CD8-positive, alpha-beta T cell (primary cell): ENCODE measurements at places on chromosomes 5 and 9.

- no peak for DNase-seq
Measured at GRCh38 chr5:36877667-36878391, 1.3 kb downstream of the NIPBL start.

DNA sequence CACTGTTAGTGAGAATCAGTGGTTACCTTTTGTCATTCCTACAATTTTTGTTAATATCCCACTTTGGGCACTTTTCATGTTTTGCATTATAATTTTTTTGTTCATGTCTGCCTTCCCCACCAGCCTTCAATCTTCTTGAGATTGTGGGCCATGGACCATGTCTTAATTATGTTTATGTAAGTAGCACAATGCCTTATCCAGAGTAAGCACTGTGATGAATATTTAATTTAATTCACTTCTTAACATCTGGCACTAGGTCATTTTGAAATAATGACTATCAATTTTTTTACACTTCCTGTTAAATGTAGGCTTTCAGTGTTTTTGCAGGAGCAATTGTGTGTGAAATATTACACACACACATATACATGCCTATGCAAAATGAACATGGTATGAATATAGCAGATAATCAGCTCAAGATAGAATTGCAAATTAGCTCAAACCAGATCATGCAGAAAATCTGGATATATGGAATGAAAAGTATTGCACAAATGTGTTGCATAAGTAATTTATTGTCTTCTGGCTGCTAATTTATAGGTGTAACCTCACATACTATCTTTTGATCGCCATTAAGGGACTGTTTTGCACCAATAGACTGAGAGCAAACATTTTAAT is 5.3 kb upstream of the SHOC1 start:
- DNase-seq: no peak

DNA sequence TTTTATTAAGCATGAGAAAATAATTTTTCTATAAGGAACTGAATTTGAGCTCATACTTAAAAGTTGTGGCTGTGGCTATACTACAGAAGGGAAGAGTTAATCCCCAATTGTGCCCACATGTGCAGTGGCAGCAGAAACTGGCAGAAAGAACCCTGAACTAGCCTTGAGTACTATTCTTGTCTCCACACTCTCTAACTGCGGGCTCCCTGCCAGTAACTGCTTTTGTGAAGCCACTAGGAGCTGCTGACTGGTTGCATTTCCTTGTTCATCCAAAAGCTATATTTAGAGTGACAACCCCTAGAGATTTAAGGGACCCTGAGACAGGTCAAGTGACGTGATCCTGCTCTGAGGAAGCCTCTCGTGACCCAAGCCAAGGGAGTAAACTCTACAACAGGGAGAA is 238.6 kb downstream of the ELAVL2 start:
- no peak for DNase-seq

DNA sequence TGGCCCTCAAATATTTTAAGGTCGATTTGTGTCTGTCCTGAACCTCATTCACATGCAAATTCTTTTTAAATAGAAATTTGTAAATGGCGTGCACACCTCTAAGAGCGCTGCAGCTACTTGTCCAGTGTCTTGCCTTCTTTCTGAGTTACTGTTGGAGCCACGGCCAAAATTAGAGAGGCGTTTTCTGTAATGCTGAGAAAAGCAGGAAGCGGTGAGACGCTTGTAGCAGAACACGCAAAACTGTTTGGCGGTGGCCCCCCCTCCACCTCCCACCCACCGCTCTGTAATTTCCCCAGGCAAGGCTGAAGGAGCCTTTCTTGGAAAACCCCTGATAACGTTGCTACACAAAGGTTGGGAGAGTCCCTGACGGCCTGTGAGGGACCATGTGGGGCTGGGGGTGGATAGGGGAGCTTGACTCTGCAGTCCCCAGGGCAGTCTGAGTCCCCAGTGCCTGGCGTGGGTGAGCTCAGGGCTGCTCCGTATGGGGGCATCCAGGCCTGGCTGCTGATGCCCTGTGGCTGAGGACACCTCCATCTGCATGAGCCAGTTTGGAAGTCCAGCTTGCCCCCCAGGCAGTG is 96.5 kb downstream of the GADD45G start:
- peak; percentile 30 for DNase-seq

- no peak for DNase-seq
Measured at GRCh38 chr5:81719743-81720345, 31.1 kb downstream of the SSBP2 start.

DNA sequence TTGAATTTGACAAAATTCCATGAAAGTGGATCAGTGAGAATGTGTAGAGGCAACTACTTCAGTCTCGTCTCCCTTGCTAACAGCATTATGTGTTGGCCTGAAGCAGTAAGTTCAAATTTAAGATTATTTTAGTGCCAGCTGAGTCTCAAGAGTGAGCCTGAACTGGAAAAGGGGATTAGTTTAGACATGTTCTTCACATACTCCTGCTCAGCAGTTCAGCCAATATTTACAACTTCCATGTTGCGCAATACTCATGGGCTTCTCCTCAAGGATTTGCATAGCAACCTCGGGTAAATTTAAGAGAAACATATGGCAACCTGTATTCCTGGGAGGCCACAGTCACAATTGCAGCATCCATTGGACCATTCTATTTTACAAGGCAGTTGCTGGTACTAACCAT is 553.8 kb downstream of the PTPRD start:
- DNase-seq: no peak

DNA sequence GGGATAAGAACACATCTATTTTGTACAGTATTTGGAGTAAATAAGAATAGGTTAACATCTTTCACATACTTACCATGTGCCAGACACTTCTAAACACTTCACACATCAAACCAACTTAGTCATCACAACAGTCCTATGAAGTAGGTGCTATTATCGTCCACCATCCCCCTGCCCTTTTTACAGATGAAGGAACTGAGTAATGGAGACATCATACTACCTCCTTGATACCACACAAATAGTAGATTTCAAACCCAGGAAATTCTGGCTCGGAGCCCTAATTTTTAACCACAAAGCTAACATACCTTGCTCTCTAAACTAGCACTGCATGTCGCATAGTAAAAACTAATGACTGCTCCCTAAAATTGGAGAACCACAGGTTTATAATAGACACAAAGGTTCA is 4.2 kb upstream of the ZNF366 start:
- no peak for DNase-seq

DNA sequence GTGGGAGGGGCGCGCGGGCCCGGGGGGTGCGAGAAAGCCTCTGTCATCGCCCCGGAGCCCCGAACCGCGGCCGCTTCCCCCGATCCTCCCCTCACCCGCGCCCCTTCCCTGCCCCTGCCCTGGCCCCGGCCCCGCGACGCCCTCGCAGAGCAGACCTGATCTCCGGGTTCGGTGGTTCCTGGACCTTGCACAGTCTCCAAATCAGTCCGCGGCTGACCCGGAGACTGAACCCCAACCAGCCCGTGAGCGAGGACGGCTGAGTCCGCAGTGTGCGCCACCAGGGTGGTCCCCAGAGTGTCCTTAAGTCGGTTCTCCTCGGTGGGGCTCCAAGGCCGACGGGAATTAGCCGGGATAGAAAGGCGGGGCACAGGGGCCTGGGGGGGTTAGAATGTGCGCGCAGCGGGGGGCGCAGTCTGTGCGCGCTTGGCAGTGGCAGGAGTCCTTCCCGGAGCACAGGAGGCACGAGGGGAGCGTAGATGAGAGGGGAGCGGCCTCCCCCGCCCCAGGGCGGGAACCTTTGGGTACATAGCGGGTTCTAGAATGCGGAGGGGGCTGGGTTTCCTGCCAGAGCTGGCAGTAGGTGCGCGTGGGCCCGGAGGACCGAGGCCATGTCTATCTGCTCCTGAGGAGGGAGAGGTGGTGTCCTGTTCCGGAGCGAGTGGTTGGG is 779 bp downstream of the PKN3 start:
- DNase-seq: no peak

DNA sequence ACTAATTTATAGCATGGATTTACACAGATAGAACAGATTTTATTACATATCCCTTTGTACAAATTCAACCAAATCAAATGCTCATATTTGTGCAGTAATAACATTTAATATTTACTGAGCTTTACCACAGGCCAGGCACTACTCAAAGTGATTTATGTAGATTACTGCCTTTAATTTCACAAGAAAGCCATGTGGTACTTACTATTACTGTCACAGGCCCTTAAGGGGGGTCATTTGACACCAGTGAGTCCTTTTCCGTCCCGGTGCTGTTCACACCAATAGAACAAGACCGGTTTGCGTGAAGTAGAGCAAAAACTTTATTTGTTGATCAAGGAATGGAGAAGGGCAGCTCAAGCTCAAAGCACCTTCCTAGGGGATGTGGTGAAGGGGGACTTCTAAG is 308.5 kb upstream of the KCNN2 start:
- no peak for DNase-seq

DNA sequence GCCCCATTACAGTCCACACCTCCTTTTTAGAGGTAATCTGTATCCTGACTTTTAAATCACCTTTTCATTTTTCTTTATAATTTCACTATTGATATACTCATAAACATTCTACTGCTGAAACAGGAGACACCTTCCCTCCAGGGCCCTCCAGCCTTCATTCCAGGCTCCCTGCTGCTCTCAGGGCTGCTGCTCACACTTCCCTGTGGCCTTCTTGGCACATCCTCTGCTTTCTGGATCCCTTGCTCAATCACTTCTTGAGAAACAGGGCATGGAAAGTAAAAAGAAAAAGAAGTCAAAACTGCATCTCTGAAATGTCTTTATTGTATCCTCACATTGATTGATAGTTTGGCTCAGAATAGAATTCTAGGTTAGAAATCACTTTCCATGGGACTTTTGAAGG is 19.3 kb upstream of the WNT8A start:
- no peak for DNase-seq

GRCh38 chr9:86303316-86303975 is 21.1 kb upstream of the ISCA1 start:
- peak; percentile 45 for DNase-seq

GRCh38 chr5:159061179-159061796 is 38.4 kb downstream of the EBF1 start:
- DNase-seq: no peak

DNA sequence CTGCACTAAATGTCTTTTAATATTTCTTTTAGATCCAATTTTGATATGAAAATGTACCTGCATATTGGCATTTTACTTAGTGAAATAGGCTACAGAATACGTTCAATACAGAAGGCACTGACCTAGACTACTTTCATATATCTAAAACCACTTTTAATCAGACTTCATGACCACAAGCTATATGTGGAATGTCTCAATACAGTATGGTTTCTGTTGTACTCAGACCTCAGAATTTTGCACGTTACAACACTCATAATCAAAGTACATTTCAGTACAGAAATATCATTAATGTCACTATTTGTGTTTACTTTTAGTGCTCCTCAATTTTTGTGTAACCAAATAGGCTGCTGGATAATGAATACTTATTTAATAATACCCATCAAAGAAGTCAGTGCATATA is 74.8 kb downstream of the MEF2C start:
- no peak for DNase-seq

DNA sequence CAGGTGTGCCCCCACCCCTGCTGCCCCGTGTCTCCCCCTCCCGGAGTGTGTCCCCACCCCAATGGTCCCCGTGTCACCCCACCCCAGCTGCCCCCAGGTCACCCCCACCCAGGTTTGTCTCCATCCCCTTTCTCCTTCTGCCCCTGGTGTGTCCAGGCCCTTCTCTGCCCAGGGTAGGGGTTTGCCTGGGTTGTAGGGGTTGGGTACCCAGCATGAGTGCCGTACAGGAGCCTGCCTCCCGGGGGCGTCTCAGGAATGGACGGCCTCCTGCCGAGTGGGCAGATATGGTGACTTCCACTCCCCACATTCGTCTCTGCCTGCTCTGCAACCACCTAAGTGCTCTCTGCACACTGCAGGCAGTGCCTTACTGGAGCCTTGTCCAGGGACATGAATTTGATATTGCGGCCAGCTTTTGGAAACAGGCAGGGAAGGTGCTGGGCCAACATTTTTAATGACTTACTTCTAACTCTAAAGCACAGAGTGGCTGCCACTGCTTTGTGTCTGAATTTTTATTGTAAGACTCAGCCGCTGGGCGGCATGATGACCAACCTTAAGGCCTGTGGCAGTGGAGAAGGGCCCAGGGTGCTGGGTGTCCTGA is 6.7 kb downstream of the LRRC14B start:
- no peak for DNase-seq

GRCh38 chr9:135379540-135380267 is 99.9 kb upstream of the PPP1R26 start:
- DNase-seq: no peak
